Placental epithelial cell (primary cell): ENCODE measurements at places on chromosomes 5 and 9. TPM values are rescaled to one million over a fixed set of nuclear protein-coding genes. Genes with fewer than 3 reads are reported as not detected.

PCDHGA11 gene
- 6.2 and 9.0 TPM in 2 replicates for total RNA-seq

SLC34A1 gene
- 0.11 and 0.39 TPM in 2 replicates for total RNA-seq

LRRC19 gene
- total RNA-seq = under 0.01 TPM in 1 of 2 replicates, not detected in the other

UGT3A1 gene
- not detected in 2 replicates for total RNA-seq

FSD1L gene
- total RNA-seq = 1.2 and 3.6 TPM in 2 replicates

EQTN gene
- total RNA-seq = 0.22 and 0.39 TPM in 2 replicates

SOX30 gene
- total RNA-seq = not detected in 2 replicates

NAIF1 gene
- 10.2 and 11.1 TPM in 2 replicates for total RNA-seq

C8G gene
- total RNA-seq = 0.98 and 3.9 TPM in 2 replicates
